ENCODE measurements at places on chromosomes 4 and X. TPM values are rescaled to one million over a fixed set of nuclear protein-coding genes. Genes with fewer than 3 reads are reported as not detected.

- DNase-seq = no peak
Measured at GRCh38 chr4:16353165-16353564, 126.9 kb upstream of the TAPT1 start.

DNA sequence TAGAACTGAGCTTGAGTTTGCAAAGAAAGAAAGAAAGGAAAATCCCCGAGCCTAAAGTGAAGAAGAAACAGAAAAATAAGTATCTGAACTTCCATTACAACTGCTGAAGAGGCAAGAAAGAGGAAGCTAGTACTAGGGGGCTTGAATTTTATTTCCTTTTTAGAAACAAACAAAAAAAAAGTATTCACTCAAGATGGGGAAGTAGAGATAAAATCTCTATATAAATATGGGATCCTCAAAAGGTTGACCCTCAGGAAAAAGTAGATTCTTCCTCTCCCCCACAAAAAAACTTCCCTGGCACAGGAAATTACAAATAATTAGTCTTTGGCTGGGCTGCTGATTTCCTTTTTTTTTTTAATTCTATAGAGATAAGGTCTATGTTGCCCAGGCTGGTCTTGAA is 16.0 kb downstream of the LRBA start:
- no peak for DNase-seq

GRCh38 chr4:909821-910220 is 22.3 kb downstream of the GAK start:
- no peak for DNase-seq

Gene DOCK11
- total RNA-seq = 79.0 TPM

Gene CCDC160
- not detected for total RNA-seq

Gene ENAM
- total RNA-seq = not detected

Data from activated CD4-positive, alpha-beta memory T cell treated with anti-CD3 and anti-CD28 coated beads, Interleukin-2, amount 10 ng/mL, durations not matched to agents 7 days and 5 days (primary cell).